BE2C (cell line): ENCODE measurements at places on chromosomes 1 and 21.

- DNase-seq: no peak
Observed at GRCh38 chr1:27372808-27373690, 1.6 kb downstream of the FCN3 start.

- DNase-seq: no peak
Observed at GRCh38 chr1:226920446-226920894, 19.6 kb upstream of the COQ8A start.

GRCh38 chr1:43388613-43389012 lies 987 bp downstream of the MED8 start:
- no peak for DNase-seq

DNA sequence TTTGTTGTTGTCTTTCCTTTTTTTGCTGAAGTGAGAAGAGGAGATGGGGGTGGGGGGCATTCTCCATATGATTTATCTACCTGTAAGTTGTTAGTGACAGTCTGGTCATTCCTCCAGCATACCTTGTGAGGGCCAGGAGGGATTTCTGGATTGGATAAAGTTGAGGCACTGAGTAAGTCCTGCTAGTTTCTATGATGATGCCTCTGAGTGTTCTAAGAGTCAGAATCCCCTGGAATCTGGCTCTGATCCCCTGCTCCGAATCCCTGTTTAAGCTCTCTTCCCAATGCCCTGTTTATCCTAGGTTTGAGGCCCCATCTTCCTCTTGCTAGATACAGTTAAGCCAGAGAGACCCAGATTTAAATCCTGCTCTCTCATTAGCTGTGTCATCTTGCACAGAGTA lies 83.2 kb upstream of the HOOK1 start:
- no peak for DNase-seq

DNA sequence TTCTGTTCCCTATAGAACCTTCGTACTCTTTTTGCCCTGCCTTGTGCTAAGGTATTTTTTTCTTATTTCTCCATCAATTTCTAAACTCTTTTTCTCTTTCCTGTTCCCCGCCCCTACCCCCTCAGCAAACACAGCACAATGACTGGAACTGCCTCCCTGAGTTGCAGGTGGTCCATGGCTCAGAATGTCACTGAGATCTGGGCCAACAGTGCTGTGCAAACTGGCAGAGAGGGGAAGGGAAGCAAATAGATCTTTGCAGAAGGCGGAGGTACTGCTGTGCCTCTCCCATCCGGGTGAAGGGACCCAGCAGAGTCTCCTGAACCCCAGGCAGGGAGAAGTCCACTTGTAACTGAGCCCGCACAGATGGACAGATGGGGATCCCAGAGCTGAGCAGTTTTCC lies 32.6 kb upstream of the A3GALT2 start:
- DNase-seq: no peak

DNA sequence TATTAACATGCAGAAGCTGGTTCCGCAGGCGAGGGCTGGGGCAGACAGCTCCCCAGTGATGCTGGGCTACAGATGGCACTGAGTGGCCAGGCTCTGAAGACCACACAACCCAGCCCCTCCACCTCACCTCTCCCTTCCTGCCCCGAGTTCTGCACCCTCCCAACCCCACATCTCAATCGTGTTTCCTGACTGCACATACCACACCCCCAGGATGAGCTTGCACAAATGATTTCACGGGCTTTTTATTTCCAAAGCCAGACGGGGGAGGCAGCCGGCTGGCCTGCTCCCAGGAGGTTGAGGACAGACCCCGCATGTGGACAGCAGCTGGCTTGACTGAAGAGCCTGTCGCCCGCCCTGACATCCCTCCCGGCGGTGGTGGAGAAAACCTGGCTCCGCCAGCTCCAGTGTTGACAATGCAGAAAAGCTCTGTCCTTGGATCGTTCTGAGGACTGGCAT lies 21.4 kb upstream of the ALDH4A1 start:
- no peak for DNase-seq

DNA sequence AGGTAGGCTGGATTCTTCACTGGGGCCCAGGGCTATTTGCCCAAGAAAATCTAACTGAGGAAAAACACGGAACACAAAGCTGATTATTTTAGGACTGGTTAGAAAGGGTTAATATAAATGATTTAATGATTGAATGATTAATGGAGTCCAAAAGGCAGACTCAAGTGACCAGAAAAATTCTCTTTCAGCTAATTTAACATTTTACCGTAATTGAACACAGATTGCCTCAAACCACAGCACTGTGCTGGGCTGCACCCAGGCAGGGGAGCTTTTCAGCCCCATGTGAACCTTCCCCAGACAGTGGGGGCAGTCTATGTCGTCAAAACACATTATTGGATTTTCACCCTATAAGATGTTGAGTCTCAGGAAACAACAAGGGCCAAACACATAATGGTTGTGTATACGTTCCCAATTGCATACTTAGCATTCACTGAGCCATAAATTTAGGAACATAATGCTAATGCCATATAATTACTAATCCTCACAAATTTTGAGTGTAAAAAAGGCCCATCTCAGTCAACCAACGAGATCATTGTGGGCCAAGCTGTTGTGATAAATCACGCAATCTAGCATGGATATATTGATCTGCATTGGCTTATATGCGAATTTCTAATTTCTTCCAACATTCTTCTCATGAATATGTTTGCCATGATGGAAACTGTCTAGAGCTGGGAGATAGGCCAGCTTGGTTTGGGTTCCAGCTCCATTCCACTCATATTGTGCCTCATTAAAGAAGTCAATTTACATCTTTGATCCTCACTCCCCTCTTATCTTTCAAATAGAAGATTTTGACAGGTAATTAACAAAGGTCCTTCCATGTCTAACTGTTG lies 27.7 kb downstream of the DSCAM start:
- DNase-seq: no peak

GRCh38 chr1:18989896-18990295 lies 33.4 kb upstream of the IFFO2 start:
- DNase-seq: no peak

DNA sequence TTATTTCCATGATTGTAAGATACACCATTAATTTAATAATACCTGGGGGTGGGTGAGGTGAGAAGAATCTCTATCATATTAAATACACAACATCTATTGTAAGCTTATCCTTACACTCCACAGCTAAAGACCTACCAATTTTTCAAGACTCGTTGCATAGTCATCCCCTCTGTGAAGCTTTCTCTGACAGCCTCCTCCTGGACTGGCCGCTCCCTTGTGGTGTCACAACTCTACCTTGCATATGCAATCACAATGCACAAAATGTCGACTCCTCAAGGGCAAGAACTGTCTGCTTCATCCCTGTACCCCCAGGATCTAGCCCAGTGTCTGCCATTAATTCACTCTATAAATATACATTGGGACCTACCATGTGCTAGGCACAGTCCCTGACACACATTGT lies 2.4 kb upstream of the PTGFRN start:
- no peak for DNase-seq
